ENCODE measurements at places on chromosomes 6 and 20. TPM values are rescaled to one million over a fixed set of nuclear protein-coding genes. Genes with fewer than 3 reads are reported as not detected.

Gene PLEKHG1
- 22.0 TPM for total RNA-seq

Gene FABP7
- total RNA-seq = not detected

Gene AFG1L
- total RNA-seq = 1.5 TPM

Gene FRK
- 0.39 TPM for total RNA-seq

Gene PRDM13
- total RNA-seq = not detected

Gene SYNDIG1
- total RNA-seq = not detected

Gene OR12D2
- not detected for total RNA-seq

Gene SYNGAP1
- total RNA-seq = 11.5 TPM

Gene PCSK2
- total RNA-seq = 2.0 TPM

Gene SEMG1
- total RNA-seq = not detected

Gene KCNK15
- total RNA-seq = 5.3 TPM

Gene PTK6
- total RNA-seq = 0.17 TPM

Gene ASXL1
- 59.7 TPM for total RNA-seq

Gene GPR63
- 0.83 TPM for total RNA-seq

DNA sequence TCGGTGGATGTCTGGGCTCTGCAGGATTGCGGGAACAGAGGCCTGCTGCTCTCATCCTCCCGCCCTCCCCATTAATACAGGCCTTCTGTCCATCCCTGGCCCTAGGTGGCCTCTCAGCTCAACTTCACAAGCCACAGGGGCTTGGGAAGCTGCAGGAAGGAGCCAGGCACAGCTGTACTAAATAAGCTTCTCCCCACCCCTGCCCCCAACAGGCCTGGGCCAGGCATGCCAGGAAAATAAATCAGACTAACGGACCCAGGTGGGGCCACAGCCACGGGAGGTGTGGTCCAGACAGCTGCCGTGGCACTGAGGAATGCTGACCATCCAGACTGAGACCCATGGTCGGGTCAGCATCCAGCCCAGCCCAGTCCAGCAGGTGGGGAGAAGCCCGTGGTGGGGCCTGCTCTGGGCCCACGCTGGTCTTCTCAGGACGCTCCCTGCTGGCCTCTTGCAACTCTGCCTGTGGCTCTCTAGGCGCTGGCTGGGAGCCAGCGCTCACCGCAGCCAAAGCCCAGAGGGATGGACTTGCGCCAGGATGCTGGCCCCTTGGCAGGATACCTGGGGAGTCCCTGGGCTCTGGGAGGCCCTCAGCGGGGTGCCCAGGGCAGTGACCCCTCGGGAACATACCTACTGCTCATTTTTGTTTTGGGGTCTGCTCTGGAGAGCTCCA lies 8.6 kb upstream of the YTHDF1 start:
- H3K4me3 ChIP-seq = no peak overlapping the region
- H3K27me3 ChIP-seq = no peaks in the 10 kb centered on the region

GRCh38 chr20:20076297-20077065 lies 24.1 kb downstream of the CFAP61 start:
- H3K4me3 ChIP-seq = no peak overlapping the region
- H3K36me3 ChIP-seq = no peaks in the 10 kb centered on the region
- H3K4me1 ChIP-seq = no peaks in the 10 kb centered on the region

GRCh38 chr20:4233520-4233919 lies 218.2 kb upstream of the RNF24 start:
- H3K4me3 ChIP-seq = no peak overlapping the region
- no peaks in the 10 kb centered on the region for H3K27me3 ChIP-seq
- DNase-seq = no peak
- no peaks in the 10 kb centered on the region for H3K4me1 ChIP-seq

GRCh38 chr6:134177236-134177635 lies 124.8 kb upstream of the SLC2A12 start:
- H3K4me3 ChIP-seq = no peak overlapping the region
- H3K36me3 ChIP-seq = peaks cover 23% of the 10 kb centered on the region
- peak; percentile 84 for DNase-seq

- no peak for DNase-seq
- no peak overlapping the region for H3K27ac ChIP-seq
- H3K4me1 ChIP-seq = peaks cover 4% of the 10 kb centered on the region
- no peak overlapping the region for H3K4me3 ChIP-seq
- H3K27me3 ChIP-seq = no peaks in the 10 kb centered on the region
- no peaks in the 10 kb centered on the region for H3K36me3 ChIP-seq
Observed at GRCh38 chr6:89508755-89509563, 76.0 kb downstream of the ANKRD6 start.

- H3K27me3 ChIP-seq = no peaks in the 10 kb centered on the region
- DNase-seq = no peak
- no peak overlapping the region for H3K27ac ChIP-seq
- H3K36me3 ChIP-seq = no peaks in the 10 kb centered on the region
- H3K4me1 ChIP-seq = peaks cover 31% of the 10 kb centered on the region
Observed at GRCh38 chr6:7124114-7124513, 16.4 kb downstream of the RREB1 start.

DNA sequence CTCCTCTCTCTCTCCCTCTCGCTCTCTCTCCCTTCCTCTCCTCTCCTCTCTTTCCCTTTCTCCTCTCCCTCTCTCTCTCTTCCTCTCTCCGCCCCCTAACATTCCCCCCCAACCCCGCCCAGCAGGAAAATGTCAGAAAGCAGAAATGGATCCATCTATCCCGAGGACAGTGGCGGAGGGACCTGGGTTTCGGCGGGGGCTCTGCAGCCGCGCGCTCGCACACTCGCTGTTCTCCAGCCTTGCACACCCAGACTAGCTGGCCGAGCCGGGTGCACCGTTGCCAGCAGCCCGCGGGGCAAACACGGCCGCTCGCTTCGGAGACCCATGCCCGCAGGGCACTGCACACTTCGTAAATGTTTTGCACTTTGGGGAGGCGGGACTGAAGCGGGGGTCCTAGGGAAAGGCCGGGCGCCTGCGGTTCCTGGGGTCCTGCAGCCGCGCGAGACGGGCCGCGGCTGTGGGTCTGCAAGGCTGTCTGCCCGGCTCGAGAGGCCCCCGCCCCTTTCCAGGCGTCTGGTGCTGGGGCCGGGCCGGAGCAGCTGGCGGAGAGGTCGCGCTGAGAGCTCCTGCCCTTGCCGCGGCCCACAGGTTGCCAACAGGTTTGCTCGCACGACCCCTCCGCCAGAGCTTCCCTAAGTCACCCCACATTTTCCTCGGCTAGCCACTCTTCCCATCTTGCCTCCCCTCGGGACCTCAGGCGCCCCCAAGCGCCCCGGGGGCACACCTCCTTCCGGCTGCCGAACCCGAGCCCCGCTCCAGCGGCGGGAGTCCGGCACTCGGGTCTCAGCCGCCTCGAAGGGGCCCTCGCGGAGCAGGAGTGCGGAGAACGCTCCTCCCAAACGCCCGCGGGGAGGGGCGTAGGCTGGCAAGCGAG lies 818 bp upstream of the MDGA1 start:
- peak overlapping the region; percentile 75 for H3K4me3 ChIP-seq
- H3K36me3 ChIP-seq = no peaks in the 10 kb centered on the region
- H3K27me3 ChIP-seq = no peaks in the 10 kb centered on the region
- no peak for DNase-seq
- H3K4me1 ChIP-seq = peaks cover 35% of the 10 kb centered on the region

- no peaks in the 10 kb centered on the region for H3K27me3 ChIP-seq
- no peaks in the 10 kb centered on the region for H3K4me1 ChIP-seq
- peaks cover 9% of the 10 kb centered on the region for H3K36me3 ChIP-seq
- no peak overlapping the region for H3K4me3 ChIP-seq
Observed at GRCh38 chr20:51667002-51667408, 101.2 kb downstream of the ATP9A start.

- no peaks in the 10 kb centered on the region for H3K36me3 ChIP-seq
- no peak overlapping the region for H3K27ac ChIP-seq
- H3K27me3 ChIP-seq = no peaks in the 10 kb centered on the region
- no peak for DNase-seq
Observed at GRCh38 chr6:111747829-111748228, 125.4 kb downstream of the FYN start.

GRCh38 chr6:85321906-85322305 lies 128.0 kb upstream of the NT5E start:
- H3K4me3 ChIP-seq = no peak overlapping the region
- H3K4me1 ChIP-seq = no peaks in the 10 kb centered on the region
- H3K27ac ChIP-seq = no peak overlapping the region
- DNase-seq = no peak
- no peaks in the 10 kb centered on the region for H3K27me3 ChIP-seq

- no peak overlapping the region for H3K27ac ChIP-seq
- no peaks in the 10 kb centered on the region for H3K27me3 ChIP-seq
- no peak overlapping the region for H3K4me3 ChIP-seq
- DNase-seq = no peak
Observed at GRCh38 chr20:20832715-20833114, 120.3 kb upstream of the RALGAPA2 start.

DNA sequence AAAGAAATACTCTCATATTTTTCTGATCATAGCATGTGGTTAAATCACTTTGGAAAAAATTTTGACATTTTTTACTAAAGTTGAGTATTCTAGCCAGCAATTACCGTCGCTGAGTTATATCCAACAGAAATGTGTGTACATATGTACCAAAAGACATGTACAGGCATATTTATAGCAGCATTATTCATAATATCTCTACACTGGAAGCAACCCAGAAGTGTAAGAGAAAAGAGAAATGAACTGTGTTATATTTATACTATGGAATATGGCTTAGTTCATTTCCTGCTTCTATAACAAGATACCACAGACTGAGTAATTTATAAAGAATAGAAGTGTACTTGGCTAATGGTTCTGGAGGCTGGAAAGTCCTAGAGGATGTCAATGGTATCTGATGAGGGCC lies 474.0 kb upstream of the GJE1 start:
- no peaks in the 10 kb centered on the region for H3K4me1 ChIP-seq
- H3K4me3 ChIP-seq = no peak overlapping the region
- DNase-seq = no peak
- H3K36me3 ChIP-seq = no peaks in the 10 kb centered on the region
- no peak overlapping the region for H3K27ac ChIP-seq

- no peaks in the 10 kb centered on the region for H3K36me3 ChIP-seq
- peak within 1 kb of the TSS; percentile 82 for H3K27ac ChIP-seq
- H3K27me3 ChIP-seq = no peaks in the 10 kb centered on the region
- H3K4me1 ChIP-seq = peaks cover 15% of the 10 kb centered on the region
- no peak for DNase-seq
Observed at GRCh38 chr6:131807644-131808459, at the start of gene ENPP1. Gene ENPP1 (plus strand): TSS chr6:131808020. CDS start chr6:131808036, 16 bp downstream.

DNA sequence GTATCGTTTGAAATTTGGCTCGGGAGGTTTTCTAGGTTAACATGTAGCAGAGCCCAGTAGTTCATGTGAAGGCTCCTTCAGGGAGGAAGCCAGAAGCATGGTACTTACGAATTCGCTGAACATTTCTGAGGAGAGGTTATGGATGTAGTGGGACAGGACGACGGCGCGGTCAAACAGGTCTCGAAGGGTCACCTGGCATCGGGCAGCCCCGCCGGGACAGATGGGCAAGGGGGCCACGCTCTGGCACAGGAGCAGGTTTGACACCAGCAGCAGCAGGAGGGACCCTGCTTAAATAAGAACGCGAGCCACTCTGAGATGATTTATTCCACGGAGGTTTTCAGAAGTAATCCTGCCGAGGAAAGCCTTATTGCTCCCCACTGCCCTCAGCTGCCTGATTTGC lies 2.5 kb downstream of the PRL start:
- DNase-seq = no peak
- no peaks in the 10 kb centered on the region for H3K27me3 ChIP-seq
- H3K4me3 ChIP-seq = no peak overlapping the region
- no peaks in the 10 kb centered on the region for H3K36me3 ChIP-seq

DNA sequence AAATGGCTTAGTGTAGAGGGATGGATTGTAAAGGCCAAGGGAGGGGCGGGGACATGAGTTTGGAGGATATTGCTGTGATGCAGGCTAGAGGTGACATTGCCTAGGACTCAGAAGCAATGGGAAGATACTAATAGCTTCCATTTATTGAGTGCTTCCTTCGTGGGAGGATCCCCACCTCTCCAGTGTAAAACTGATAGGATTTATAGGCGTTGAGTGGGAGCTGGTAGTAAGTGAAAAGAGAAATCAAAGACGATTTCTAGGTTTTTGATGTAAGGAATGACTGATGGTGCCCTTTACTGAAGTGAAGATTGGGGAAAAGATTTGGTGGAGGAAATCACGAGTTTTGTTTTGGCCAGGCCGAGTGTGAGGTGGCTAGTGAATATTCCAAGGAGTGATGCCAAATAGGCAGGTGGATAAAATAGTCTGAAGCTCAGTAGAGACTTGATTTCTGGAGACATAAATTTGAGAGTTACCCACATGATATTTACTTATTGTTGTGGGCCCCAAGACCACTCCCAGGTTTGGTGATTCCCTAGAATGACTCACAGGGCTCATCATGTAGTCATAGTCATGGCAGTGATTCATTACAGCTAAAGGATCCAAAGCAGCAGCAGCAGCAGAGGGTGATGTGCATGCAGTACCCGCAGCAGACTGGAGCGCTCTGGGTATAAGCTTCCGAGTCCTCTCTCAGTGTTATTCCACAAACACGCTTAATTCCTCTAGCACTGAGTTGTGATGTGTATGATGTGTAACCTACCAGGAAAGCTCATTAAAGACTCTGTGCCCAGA lies 10.2 kb downstream of the RPRD1B start:
- H3K27me3 ChIP-seq = no peaks in the 10 kb centered on the region
- H3K36me3 ChIP-seq = peaks cover 48% of the 10 kb centered on the region
- no peak overlapping the region for H3K4me3 ChIP-seq
- H3K27ac ChIP-seq = no peak overlapping the region
- DNase-seq = no peak

DNA sequence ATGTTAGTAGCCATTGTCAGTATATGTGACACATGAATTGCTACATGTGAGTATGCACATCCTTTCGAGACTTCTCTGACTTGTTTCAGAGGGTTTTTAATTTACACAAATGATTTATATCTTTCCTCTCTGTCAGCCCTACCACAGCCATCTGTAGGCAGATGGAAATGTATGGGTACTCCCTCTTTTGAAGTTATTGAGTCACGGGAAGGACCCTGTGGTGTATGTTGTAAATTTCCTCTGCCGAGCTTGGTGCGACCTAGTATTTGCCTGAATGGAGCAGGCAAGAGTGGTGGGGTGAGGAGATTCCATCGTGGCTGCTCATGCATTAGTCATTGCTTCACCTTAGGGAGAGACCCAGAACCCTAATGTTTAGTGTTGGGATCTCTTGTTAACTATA lies 171.9 kb downstream of the JARID2 start:
- H3K27ac ChIP-seq = no peak overlapping the region
- no peak for DNase-seq
- no peaks in the 10 kb centered on the region for H3K27me3 ChIP-seq
- H3K4me3 ChIP-seq = no peak overlapping the region
- H3K36me3 ChIP-seq = no peaks in the 10 kb centered on the region

- no peaks in the 10 kb centered on the region for H3K4me1 ChIP-seq
- no peaks in the 10 kb centered on the region for H3K36me3 ChIP-seq
- no peak overlapping the region for H3K4me3 ChIP-seq
- H3K27me3 ChIP-seq = no peaks in the 10 kb centered on the region
Observed at GRCh38 chr6:63458480-63459115, 113.7 kb upstream of the LOC128125822 start.

- H3K27me3 ChIP-seq = no peaks in the 10 kb centered on the region
- DNase-seq = no peak
- H3K4me1 ChIP-seq = no peaks in the 10 kb centered on the region
- no peak overlapping the region for H3K27ac ChIP-seq
Observed at GRCh38 chr6:130598021-130598989, 228.9 kb upstream of the SMLR1 start.

- H3K36me3 ChIP-seq = no peaks in the 10 kb centered on the region
- no peak for DNase-seq
- H3K27ac ChIP-seq = no peak overlapping the region
- H3K4me1 ChIP-seq = no peaks in the 10 kb centered on the region
- no peak overlapping the region for H3K4me3 ChIP-seq
Observed at GRCh38 chr20:11457488-11457887, 460.2 kb upstream of the BTBD3 start.

- no peak overlapping the region for H3K4me3 ChIP-seq
- no peak overlapping the region for H3K27ac ChIP-seq
- DNase-seq = no peak
Observed at GRCh38 chr6:168210239-168211105, 109.1 kb downstream of the DACT2 start.

- peaks cover 62% of the 10 kb centered on the region for H3K4me1 ChIP-seq
- no peak overlapping the region for H3K4me3 ChIP-seq
- no peak for DNase-seq
- peaks cover 17% of the 10 kb centered on the region for H3K36me3 ChIP-seq
- no peak overlapping the region for H3K27ac ChIP-seq
Observed at GRCh38 chr20:34365765-34366213, 2.7 kb downstream of the ITCH start.
